ENCODE measurements at places on chromosomes 12 and 14.

DNA sequence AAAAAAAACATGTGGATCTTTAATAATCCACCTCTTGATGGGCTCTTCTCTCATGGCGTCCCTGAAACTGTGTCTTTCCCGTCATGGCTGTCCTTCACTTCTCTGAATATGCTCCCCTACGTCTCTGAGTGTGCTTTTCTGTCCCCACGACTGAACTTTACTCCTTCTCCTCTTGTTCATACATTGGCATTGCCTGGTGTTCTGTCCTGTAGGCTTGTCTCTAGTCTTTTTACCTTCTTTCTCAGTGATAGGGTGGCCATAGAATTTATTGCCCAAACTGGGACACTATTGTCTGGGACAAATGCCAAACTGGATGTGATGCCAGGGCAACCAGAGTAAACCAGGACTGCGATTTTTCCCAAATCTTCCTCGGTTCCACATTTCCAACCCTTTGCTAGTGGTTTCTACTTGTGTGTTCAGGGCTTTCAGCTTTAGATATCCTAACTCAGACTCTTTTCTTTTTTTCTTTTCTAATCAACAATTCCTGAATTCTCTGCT, 202.2 kb downstream of the ATP23 start:
- DNase-seq = no peak

GRCh38 chr14:51981218-51981854, 8.0 kb upstream of the RTRAF start:
- DNase-seq = no peak

- no peak for DNase-seq
Observed at GRCh38 chr12:103924761-103925641, 5.2 kb upstream of the HSP90B1 start.

- DNase-seq = no peak
Observed at GRCh38 chr12:56229082-56229481, 769 bp upstream of the SLC39A5 start.

DNA sequence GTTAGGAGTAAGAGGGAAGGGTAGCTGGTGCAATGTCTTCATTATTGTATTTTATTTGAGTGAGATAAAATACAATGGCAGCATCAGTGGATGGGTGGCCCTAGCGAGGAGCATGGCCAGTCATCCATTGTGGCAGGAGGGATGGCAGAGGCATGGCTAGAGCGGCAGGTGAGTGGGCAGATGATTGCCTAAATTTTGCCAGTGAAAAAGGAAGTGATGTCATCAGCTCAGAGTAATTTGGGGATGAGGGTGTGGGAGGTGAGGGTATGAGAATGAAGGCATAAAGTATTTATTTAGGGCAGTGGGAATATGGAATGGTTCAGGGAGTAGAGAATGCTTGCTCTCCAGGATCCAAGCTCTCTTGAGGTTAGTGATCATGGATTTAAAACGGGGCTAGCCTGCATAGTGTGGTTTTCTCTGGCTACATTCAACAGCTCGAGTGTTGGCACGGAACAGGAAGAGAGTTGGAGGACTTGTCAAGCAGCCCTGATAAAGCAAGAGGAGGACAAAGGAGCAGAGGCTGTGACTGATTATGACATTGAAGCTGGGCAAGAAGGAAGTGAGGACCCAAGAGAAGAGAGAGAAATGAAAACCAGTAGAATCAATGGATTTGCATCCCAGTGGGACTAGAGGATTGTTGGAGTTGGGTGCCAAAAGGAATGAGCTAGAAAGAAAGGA, 18.7 kb upstream of the SERPINA6 start:
- DNase-seq = no peak

GRCh38 chr12:29310899-29311298, 70.1 kb downstream of the ERGIC2 start:
- no peak for DNase-seq

GRCh38 chr14:101873991-101874390, 90.4 kb upstream of the DYNC1H1 start:
- no peak for DNase-seq

DNA sequence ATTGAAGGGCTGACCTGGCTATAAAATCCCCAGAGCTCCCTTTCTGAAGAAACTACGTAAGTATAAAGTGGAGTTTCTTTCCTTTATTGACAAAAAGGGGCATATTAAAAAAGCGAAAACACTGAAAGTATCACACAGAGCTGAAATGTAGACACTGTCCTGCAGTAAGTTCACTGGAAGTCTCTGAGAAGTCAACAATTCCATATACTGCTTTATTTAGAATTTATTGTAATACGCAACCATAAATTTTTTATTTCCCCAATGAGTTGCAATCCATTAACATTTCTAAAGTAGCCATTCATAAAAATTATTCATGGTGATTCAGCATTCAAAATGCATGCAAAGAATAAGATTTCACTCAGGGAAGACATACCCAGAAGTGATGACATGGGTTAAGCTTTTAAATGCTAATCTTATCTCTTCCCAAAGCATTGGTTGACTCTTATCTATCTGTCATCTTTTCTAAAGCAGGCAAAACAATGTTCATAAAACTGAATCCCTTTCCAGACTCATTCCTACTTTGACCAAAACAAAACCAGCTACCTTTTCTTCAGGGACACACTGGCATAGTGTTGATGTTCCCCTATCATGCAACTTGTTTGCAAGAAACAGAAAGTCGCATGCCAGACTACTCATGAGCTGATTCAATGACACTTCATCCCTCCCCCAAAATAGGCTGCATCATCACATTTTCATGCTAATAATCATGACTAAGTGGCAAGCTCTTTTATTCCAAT, 17.3 kb downstream of the KITLG start:
- peak; percentile 37 for DNase-seq

- no peak for DNase-seq
Observed at GRCh38 chr14:71508901-71509300, 423.3 kb upstream of the RGS6 start.

DNA sequence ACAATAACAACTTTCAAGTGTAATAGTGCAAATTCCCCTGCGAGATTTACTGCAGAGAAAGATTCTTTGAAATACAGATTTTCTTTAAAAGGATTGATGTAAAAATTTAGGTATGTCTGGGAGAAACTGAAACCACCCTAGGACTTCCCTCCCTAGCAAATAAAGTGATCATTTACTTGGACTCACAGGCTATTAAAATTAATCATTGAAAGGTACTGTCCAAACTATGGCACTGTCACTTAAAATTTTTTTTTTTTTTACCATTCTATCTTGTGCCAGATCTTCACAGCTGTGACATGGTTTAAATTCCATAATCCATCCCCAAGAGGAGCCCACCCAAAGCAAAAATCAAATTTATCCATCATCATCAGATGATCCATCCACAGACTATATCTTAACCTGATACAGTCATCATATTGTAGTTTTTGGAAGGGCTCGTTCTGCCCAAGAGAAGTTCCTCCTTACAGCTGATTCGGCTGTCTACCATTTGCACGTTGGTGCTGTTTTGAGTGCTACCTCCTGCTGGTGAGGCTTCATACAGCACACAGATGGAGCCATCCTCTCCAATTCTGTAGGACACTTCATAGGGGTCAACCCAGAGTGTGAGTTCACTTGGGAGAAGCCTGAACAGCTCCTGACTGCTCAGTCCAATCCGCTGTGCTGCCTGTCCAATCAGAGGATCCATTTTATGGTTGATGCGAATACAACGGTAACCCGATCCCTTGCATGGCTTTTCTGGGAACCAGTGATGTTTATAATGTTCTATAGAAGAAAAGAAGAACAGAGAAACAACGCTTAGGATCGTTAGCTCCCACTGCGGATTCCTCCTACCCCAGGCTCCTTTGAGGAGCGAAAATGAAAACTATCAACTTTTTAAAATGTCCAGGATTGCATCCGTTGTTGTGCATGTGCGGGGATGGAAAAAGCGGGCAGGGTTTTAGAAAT, 1.7 kb downstream of the BTG1 start:
- peak; percentile 71 for DNase-seq

DNA sequence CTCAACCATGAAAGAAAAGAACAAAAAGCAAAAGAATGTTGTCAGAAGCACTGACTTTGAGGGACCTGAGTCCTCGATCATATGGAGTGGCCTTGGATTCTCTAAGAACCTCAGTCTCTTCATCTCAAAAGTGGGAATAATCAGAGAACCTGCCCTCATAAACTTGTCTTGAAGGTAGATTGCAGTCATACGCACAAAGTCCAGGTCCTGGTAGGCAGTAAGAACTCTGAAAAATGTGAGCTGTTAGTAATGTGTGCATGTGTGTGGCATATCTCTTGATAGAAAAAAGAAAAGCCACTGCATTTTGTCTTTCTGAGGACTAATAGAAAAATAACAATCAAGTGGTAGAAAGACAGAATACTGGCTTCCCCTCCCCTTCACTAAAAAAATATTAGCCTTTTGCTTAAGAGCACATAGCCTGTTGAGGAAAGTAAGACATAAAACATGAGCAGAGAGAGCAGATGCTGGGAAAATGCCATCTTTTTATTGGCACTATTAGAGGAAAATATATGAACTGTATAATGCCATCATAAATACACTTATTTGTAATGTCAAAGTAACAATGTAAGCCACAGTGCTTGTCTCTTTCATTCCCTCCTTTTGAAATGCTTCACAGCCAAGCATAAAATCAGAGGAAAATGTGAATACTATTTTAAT, 205.1 kb upstream of the TBX3 start:
- DNase-seq = no peak

GRCh38 chr12:64735442-64735841, 23.8 kb downstream of the GNS start:
- DNase-seq = no peak

DNA sequence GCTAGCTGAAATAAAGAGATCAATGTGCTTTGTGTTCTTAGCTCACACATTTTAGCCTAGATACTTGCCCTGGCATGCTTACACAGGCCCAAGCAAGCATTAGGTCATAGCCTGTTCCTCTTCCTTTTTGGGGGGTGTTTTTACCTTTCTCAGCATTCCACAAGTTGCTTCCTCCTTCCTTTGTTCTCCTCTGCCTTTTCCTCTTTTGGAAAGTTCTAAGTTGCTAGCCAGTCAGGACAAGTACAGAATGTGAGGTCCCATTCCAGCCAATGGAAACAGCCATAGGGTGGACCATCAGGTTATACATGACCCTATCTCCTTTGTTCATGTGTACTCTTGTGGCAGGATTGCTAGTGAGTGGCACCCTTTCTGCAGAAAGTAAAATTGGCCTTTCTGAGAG, 154.9 kb downstream of the RASSF9 start:
- DNase-seq = no peak

GRCh38 chr14:102683399-102684297, 91.2 kb downstream of the RCOR1 start:
- DNase-seq = no peak

- no peak for DNase-seq
Observed at GRCh38 chr12:127822809-127823411, 444.1 kb upstream of the TMEM132C start.

Measured in trophoblast cell (in vitro differentiated cells and primary cell).